Vagina (tissue), 2 donors: ENCODE measurements at places on chromosomes 6 and 20. TPM values are rescaled to one million over a fixed set of nuclear protein-coding genes. Genes with fewer than 3 reads are reported as not detected.
A peak's percentile ranks its signal among the peaks of the same experiment; 100 is the strongest.

DNA sequence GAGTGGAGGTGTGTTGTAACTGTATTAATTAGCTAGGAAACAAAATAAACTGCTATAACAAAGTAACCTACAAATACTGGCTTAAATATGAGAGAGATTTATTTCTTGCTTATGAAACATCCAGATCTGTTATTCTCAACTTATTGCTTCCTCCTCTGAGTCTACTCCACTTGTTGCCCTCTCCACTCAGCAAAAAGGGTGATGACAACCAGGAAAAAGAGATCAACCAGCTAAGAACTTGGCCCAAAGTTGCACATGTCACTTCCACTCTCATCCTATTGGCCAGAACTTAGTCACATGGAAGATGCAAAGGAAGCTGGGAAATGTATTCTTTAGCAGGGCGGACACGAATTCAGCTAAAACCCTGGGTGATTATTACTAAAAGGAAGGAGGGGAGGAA lies 5.2 kb upstream of the TP53RK start:
- no peak for DNase-seq
- H3K4me1 ChIP-seq = no peaks in the 10 kb centered on the region
- H3K36me3 ChIP-seq = no peaks in the 10 kb centered on the region
- no peaks in the 10 kb centered on the region for H3K27me3 ChIP-seq
- no peak overlapping the region for H3K4me3 ChIP-seq

GRCh38 chr6:21257125-21257524 lies 336.4 kb upstream of the SOX4 start:
- no peaks in the 10 kb centered on the region for H3K27me3 ChIP-seq
- no peaks in the 10 kb centered on the region for H3K4me1 ChIP-seq
- DNase-seq = no peak
- no peak overlapping the region for H3K4me3 ChIP-seq
- no peaks in the 10 kb centered on the region for H3K36me3 ChIP-seq

DNA sequence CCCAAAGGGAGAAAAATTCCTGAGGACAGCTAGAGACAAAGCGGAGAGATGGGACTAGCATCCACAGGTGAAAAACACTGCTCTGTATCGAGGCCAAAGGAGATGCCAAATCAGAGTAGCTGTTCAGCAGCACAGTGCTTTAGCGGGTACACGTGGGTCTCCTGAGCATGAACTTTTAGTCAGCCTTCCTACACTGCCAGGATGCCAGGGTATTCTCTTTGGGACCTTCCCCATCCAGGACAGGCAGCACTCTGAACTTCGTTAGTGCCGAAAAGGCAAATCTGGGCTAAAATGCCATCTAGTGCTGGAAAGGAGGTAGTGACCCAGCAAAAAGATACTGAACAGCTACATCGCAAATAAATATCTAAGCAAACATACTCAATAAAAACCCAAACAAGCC lies 64.9 kb downstream of the C6orf58 start:
- H3K4me1 ChIP-seq = no peaks in the 10 kb centered on the region
- no peak for DNase-seq
- no peak overlapping the region for H3K4me3 ChIP-seq
- no peaks in the 10 kb centered on the region for H3K27me3 ChIP-seq
- no peaks in the 10 kb centered on the region for H3K36me3 ChIP-seq
- no peak overlapping the region for H3K27ac ChIP-seq

DNA sequence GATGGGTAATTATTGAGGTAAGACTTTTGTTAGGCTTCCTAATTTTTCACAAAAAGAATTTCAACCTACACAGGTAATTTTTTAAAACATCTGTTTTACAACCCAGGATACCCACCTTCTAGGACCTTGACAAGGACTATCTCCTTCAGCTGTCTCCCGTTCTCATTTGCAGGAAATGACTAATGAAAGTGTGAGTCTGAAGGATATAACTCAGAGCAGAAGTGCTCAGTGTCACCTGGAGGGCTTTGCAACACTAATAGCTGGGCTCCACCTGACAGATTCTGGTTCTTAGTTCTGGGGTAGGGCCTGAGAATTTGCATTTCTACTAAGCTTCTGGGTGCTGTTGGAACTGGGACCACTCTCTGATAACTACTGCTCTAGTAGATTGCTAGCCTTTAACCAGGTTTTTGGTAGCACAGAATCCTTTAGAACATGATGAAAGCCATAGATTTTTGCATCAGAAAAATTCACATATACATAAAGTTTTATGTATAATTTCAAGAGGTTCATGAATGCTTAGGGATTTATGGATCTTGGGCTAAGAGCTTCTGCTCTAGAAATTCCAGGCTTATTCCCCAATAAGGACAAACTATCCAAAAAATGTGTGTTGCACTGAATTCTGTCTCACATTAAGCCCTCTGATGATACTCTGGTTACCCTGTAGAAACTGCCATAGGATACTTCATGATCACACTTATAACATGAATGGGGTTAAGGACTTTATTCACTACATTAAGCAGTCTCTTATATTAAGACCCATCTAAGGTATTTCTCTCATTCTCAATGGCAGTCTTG lies 30.3 kb downstream of the AK9 start:
- H3K4me1 ChIP-seq = no peaks in the 10 kb centered on the region
- no peak overlapping the region for H3K27ac ChIP-seq
- no peaks in the 10 kb centered on the region for H3K27me3 ChIP-seq

DNA sequence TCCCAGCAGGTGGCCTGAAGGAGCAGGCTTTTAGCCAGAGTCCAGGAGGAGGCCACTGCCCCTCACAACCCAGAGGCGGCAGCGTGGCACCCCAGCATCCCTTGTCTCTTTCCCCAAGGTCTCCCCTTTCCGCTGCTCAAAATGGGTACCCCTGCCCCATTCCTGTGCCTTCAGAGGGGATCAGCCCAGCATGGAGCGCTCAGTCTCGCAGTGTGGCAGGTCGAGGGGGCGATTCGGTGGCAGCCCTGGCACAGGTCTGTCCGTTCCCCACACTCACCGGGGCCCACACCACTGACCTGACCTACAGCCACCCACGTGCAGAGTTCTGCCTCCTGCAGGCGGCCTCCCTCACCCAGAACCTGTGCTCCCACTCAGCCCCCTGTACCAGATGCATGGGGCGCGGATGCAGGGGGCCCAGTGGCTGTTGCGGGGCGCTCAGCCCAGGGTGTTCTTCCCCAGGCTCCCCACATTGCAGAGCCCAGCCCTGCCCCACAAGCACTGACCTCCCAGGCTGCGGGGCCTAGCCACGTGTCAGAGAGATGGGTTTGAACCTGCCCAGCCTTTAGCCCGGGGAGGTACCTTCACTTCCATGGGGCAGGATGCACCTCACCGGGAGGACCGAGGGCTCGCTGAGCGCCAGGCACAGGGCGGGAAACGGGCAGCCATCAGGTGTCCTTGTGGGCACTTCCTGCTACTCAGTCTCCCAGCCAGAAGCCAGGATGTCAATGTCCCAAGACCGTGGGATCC lies 41.8 kb downstream of the DSTN start:
- no peak overlapping the region for H3K4me3 ChIP-seq
- peak overlapping the region; percentile 66 for H3K27ac ChIP-seq
- no peak for DNase-seq
- no peaks in the 10 kb centered on the region for H3K27me3 ChIP-seq

- H3K4me3 ChIP-seq = no peak overlapping the region
- H3K27me3 ChIP-seq = no peaks in the 10 kb centered on the region
- H3K27ac ChIP-seq = no peak overlapping the region
- DNase-seq = no peak
- H3K36me3 ChIP-seq = no peaks in the 10 kb centered on the region
- H3K4me1 ChIP-seq = no peaks in the 10 kb centered on the region
Measured at GRCh38 chr6:95848717-95849116, 167.1 kb upstream of the FUT9 start.

- H3K4me3 ChIP-seq = no peak overlapping the region
- DNase-seq = no peak
- no peaks in the 10 kb centered on the region for H3K36me3 ChIP-seq
- no peak overlapping the region for H3K27ac ChIP-seq
Measured at GRCh38 chr6:14726816-14727493, 518.9 kb upstream of the JARID2 start.

DNA sequence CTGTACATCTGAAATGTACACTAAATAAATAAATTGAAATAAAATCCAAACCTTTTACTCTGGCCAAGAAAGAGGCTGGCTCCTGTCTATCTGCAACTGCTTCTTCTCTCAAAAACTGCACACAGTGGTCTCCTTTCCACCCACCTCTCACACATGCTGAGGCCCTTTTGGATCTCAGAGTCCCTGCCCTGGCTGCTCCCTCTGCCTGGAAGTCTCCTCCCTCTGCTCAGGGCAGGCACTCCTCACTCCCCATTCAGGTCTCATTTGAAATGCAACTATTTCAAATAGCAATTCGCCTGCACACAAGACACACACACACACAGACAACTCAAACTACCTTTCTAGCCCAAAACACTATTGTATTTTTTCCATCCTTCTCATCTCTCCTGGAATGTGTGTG lies 348.8 kb downstream of the PKHD1 start:
- H3K4me3 ChIP-seq = no peak overlapping the region
- no peak overlapping the region for H3K27ac ChIP-seq
- no peaks in the 10 kb centered on the region for H3K27me3 ChIP-seq
- no peak for DNase-seq
- H3K36me3 ChIP-seq = no peaks in the 10 kb centered on the region

DNA sequence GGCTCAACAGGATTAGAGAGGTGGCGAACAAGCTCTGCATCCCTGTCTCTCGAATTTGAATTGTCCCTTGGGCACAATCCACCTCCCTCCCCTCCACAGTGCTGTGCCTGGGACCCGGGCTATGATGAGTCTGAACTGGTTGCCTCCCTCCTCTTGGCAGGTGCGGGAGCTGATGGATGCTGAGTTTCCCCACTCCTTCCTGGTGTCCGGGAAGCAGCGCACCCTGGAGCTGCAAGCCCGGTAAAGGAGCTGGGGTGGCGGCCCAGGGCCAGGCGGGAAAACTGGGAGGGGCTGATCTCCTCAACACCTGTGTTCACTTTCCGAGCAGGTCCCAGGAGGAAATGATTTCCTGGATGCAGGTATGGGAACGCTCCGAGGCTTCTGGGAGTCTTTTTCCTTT lies 14.9 kb downstream of the FGD2 start:
- peaks cover 28% of the 10 kb centered on the region for H3K4me1 ChIP-seq
- H3K4me3 ChIP-seq = no peak overlapping the region
- no peaks in the 10 kb centered on the region for H3K27me3 ChIP-seq
- no peak for DNase-seq
- no peak overlapping the region for H3K27ac ChIP-seq

GRCh38 chr6:53691252-53691651 lies 25.7 kb upstream of the KLHL31 start:
- DNase-seq = no peak
- no peak overlapping the region for H3K27ac ChIP-seq
- no peaks in the 10 kb centered on the region for H3K4me1 ChIP-seq

- H3K4me3 ChIP-seq = no peak overlapping the region
- no peaks in the 10 kb centered on the region for H3K36me3 ChIP-seq
- peaks cover 6% of the 10 kb centered on the region for H3K4me1 ChIP-seq
- no peaks in the 10 kb centered on the region for H3K27me3 ChIP-seq
- DNase-seq = no peak
- H3K27ac ChIP-seq = no peak overlapping the region
Measured at GRCh38 chr6:33243476-33243875, 28.2 kb downstream of the VPS52 start.

- no peak for DNase-seq
- H3K36me3 ChIP-seq = no peaks in the 10 kb centered on the region
- peaks cover 27% of the 10 kb centered on the region for H3K4me1 ChIP-seq
- no peak overlapping the region for H3K4me3 ChIP-seq
Measured at GRCh38 chr20:51487565-51488268, 54.8 kb downstream of the NFATC2 start.

DNA sequence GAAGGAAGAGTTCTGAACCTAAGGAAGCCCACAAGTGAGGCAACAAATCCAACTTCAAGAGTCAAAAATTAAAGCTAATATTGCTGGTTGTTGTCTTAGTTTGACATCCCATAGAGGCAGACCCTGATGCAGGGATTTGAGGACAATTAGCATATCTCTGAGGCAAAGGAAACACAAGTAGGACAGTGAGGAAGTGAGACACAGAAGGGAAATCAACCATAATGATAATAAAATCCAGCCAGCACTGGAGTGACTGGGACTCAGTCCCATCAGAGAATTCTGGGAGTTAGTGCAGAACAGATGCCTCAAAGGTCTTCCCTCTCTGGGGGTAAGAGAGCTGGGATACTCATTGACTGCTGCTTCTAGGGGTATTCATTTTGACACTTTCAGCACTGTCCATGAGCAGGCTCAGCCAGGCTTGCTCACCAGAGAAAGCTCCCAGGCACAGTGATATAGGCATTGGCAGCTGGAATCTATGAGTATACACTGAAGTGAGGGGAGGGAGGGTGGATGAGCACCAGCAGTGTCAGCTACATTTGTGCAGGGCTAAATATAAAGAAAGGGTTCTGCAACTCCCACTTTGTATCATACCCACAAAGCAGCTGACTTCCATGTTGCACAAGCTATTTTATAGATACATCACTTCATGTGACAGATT lies 43.4 kb upstream of the SPTLC3 start:
- H3K4me1 ChIP-seq = peaks cover 10% of the 10 kb centered on the region
- H3K27ac ChIP-seq = no peak overlapping the region
- H3K27me3 ChIP-seq = no peaks in the 10 kb centered on the region
- no peak overlapping the region for H3K4me3 ChIP-seq

DNA sequence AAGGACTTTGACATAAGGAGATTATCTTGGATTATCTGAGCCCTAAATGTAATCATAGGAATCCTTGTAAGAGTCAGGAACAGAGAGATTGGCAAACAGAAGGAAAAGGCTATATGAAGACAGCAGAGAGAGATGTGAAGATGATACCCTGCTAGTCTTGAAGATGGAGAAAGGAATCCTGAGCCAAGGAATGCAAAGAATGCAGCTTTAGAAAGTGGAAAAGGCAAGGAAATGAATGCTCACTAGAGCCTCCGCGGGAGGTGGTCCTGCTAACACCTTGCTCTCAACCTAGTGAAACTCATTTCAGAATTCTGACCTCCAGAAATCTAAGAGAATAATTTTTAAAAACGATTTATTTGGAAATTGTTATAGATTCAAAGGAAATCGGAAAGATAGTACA lies 117.1 kb downstream of the TBXT start:
- H3K36me3 ChIP-seq = no peaks in the 10 kb centered on the region
- no peak for DNase-seq
- H3K4me1 ChIP-seq = no peaks in the 10 kb centered on the region
- H3K27me3 ChIP-seq = no peaks in the 10 kb centered on the region
- H3K4me3 ChIP-seq = no peak overlapping the region

Gene PSORS1C2
- not detected for total RNA-seq

Gene MPIG6B
- not detected for total RNA-seq

Gene TMEM244
- not detected for total RNA-seq

Gene PNLDC1
- not detected for total RNA-seq

Gene TFAP2D
- not detected for total RNA-seq

Gene TINAG
- not detected for total RNA-seq
